ENCODE measurements at places on chromosomes 7 and 10.
A peak's percentile ranks its signal among the peaks of the same experiment; 100 is the strongest.

DNA sequence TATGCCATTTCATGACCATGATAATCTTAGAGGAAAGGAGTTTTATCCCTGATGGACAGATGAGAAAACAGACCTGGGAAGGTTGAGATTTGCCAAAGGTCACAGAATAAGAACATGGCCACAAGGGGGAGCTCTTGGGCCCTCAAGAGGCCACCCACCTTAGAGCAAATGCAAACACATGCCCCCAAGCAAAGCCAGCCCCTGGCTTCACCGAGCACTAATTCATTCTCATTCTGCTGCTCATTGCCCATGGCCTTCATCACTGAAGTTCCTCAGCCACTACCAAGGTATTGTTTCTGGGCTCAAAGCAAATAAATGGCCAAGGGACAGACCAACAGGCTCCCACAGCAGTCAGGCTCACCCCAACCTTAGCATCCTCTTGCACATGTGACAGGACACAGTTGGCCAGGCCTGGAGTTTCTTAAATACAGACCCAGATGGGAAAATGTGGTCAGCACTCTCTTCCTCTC, 44.2 kb downstream of the PDLIM1 start:
- peak overlapping the region; percentile 82 for H3K27ac ChIP-seq
- H3K27me3 ChIP-seq: no peaks in the 10 kb centered on the region
- peak; percentile 89 for DNase-seq

DNA sequence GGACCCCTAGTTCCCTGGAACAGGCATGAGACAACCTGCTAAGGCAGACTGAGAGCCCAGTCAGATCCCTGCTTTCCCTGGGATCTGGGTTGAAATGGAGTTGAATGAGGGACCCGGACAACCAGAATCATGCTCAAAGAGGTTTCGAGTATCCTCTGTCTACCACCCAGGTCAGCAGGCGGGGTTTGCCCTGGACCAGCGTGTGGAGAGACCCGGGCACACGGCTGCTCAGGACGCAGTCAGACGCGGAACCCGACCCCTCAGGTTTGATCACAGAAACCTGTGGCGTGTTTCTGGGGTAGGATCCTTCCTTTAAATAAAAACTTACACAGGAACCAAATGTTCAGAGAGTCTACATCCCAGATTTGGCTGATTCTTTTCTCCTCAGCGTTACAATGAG, 330.6 kb downstream of the PTPRN2 start:
- H3K4me3 ChIP-seq: no peak overlapping the region
- H3K27me3 ChIP-seq: no peaks in the 10 kb centered on the region
- H3K27ac ChIP-seq: no peak overlapping the region
- no peaks in the 10 kb centered on the region for H3K36me3 ChIP-seq

GRCh38 chr7:110839866-110840265, 251.1 kb upstream of the LRRN3 start:
- DNase-seq: no peak
- no peak overlapping the region for H3K27ac ChIP-seq
- no peaks in the 10 kb centered on the region for H3K27me3 ChIP-seq
- no peaks in the 10 kb centered on the region for H3K36me3 ChIP-seq

GRCh38 chr7:127530148-127530547, 55.2 kb downstream of the GCC1 start:
- H3K27me3 ChIP-seq: no peaks in the 10 kb centered on the region
- H3K4me1 ChIP-seq: no peaks in the 10 kb centered on the region
- H3K36me3 ChIP-seq: no peaks in the 10 kb centered on the region
- DNase-seq: no peak
- no peak overlapping the region for H3K27ac ChIP-seq
- H3K4me3 ChIP-seq: no peak overlapping the region

- H3K36me3 ChIP-seq: no peaks in the 10 kb centered on the region
- no peak overlapping the region for H3K4me3 ChIP-seq
- no peaks in the 10 kb centered on the region for H3K27me3 ChIP-seq
- H3K4me1 ChIP-seq: no peaks in the 10 kb centered on the region
These were observed 397.6 kb downstream of the MAGI2 start for GRCh38 chr7:79055722-79056415.

Measured in ascending aorta (tissue), 2 donors.